Eye (tissue), 1 donor: ENCODE measurements at places on chromosomes 7 and 10.

GRCh38 chr7:37342688-37343471 is 105.8 kb downstream of the ELMO1 start:
- no peak for DNase-seq

GRCh38 chr7:108421720-108422331 is 34.4 kb downstream of the NRCAM start:
- no peak for DNase-seq

DNA sequence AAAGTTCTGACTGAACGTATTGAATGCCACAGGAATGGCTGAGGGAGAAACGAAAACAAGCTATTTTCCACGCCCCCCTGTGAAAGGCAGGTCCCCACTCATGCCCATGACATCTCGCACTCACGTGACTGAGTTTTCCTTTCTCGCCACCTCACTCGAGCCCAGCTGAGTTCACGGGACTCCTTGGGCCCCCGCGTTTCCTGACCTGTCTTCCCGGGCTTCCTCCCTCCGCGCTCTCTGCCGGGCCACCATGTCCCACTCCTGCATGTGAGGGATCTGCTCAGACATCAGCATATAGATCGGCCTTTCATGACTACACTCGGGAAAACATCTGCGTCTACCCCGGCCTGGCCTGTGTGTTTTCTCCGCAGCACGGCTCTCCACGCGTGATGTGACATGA is 226.0 kb upstream of the ADARB2 start:
- no peak for DNase-seq

GRCh38 chr10:88157981-88158465 is 294.6 kb downstream of the PTEN start:
- DNase-seq: peak; percentile 11

DNA sequence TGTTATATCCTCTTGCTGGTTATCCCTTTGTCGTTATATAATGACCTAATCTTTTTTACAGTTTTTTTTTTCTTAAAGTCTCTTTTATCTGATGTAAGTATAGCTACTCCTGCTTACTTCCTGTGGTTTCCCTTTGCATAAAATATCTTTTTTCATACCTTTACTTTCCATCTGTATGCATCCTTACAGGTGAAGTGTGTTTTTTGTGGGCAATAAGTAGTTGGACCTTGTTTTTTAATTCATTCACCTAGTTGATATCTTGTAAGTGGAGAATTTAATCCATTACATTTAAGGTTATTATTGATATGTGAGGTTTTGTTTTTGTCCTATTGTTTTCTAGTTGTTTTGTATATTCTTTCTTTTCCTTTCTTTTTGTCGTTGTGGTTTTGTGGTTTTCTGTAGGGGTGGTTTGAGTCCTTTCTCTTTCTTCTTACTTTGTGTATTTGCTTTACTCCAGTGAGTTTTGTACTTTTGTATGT is 168.6 kb downstream of the MLLT10 start:
- no peak for DNase-seq

DNA sequence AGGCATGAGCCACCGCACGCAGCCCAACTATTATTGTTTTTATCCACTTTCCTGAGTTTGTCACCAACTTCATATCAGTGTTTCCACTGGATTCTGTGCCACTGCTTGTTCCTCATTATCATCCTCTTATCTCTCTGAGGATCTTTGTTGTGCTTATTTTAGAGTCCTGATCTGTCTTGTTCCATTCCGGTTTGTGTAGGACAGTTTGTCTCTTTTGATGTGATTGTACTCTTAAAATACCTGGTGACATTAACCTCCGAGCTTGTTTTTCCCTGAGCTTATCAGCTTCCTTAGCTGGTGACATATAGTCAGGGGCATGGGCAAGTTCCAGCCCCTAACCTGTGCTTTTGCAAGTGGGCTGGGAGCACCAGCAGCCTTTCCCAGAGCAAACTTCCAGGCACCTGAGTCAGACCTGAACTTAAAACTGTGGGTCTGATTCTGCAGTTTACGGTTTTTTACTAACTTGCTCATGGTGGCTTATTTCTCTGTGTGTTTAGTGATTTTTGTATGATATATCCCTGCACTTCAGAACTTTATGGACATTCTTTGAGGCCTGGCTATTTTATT is 23.1 kb upstream of the FMC1 start:
- no peak for DNase-seq
